ENCODE measurements at places on chromosomes 4 and X.

DNA sequence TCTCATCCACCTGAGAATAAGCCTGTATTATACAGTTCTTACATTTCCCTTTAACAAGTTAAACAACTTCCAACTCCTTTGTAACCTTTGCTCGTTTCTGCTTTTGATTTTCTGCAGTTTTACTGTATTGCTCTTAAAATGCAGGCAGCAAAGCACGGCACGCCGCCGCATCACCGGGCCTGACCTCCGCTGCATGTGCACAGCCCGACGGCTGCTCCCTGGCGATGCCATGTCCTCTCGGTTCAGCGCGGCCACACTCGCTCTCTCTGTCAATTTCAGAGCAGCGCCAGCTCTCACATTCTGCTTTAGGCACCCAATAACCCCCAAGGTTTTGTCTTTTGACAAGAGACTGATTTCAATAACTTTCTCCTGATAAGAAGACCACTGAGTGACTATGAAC is 60.3 kb downstream of the DCTD start:
- no peak for DNase-seq

DNA sequence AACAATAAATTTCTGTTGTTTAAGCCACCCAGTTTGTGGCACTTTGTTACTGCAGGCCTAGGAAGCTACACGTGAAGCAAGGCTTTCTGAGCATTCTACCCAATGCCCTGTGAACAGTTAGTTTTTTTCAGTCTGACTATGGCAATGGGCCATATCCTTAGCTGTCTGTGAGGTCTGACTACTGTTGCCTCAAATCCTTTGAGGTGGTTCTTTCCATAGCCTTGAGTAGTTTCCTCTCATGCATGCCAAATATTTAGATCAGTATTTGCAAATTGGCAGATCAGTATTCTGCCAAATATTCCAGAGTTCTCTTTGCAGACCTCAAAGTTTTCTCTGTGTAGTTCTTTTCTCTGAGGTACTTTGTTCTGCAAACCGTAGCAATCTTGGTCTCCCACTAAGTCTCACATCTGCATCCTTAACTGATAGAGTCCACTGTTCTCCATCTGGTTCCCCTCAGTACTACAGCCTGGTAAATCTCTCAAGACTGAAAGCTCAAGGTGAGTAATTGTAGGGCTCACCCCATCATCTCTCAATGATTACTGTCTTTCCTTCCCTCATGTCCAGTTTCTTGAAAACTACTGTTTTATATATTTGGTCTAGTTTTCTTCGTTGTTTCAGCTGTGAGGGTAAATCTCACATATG is 984.9 kb upstream of the INTU start:
- no peak for DNase-seq

DNA sequence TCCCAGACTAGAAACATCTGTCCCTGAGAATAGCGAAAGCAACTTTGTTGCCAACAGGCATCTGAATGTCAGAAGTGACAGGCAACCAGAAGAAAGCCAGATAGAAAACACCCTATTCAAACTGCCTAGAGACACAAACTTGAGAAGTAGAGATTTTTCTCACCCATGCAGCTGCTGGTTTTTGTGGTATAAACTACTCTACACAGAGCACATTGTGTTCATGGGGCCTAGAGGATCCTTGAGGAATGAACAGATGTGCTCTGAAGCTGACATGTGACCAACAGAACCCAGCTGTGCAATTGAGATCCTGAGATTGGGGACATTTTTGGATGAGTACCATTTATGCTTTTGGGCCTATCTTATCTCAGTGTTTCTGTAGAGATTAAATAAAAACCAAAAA is 63.6 kb upstream of the NRK start:
- DNase-seq, result no peak

- no peak for DNase-seq
Measured at GRCh38 chrX:76971393-76972376, 475.5 kb upstream of the FGF16 start.

- DNase-seq, result no peak
Measured at GRCh38 chr4:25883565-25883964, 20.8 kb upstream of the SEL1L3 start.

DNA sequence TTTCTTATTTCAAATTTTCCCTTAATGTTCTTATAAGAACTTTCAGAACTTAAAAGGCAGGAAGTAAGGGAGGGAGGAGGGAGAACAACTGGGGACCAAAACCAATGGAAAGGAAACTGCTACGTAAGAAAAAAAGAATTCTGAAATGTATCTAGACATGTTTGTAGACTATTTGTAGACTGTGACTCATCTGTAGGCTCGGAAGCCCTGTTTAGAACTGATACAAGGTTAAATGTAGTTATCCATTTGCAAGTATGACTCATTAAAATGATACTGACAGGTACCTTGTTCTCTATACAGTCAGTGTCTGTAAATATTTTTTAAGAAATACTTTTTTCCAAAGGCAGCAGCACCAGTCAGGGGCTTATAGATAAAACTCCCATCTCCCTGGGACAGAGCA is 202.0 kb downstream of the DHX15 start:
- DNase-seq, result no peak

DNA sequence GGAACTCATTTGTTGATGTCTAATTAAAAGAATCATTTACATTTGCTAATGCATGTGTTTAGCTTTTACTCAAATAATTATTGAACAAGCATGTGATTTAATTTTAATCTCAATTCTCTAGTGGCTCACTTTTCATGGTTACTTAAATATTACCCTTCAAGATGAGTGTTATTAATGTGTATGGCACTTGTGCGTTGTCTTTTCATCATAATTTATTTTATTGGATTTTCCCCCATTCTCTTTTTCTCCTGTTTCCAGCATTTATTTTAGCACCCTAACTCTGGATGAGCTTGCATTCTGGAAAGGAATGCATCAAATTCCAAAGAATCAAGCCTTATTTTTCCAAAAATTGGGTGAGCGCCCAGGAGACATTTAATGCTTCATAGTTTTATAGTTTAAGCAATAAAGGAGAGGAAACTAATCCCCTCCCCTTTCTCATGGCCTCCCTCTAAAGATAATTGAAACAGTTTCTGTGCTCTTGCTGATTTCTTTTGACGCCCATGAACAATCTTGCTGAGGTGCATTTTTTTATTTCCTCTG is 191.1 kb upstream of the FAT4 start:
- DNase-seq, result no peak

GRCh38 chrX:110315551-110315950 is 2.3 kb downstream of the AMMECR1 start:
- no peak for DNase-seq

DNA sequence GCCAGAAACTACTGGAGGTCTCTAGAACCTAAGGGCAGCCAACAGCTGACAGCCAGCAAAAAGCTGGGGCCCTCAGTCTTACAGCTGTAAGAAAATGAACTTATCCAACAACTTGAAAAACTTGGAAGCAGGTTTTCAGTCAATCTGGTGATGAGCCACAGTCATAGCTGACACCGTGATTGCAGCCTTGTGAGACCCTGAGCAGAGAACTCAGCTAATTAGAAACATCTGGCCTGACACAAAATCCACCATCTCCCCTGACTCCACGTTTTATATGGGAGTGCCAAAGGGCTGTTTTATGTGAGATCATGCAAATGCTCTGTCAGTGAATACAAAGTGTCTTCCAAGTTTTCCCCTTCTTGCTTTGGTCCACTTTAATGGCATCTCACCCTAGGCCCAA is 198.8 kb upstream of the DCAF8L1 start:
- no peak for DNase-seq

GRCh38 chr4:3218824-3219760 is 29.9 kb upstream of the MSANTD1 start:
- no peak for DNase-seq

GRCh38 chr4:124322234-124323065 is 390.1 kb downstream of the ANKRD50 start:
- no peak for DNase-seq

DNA sequence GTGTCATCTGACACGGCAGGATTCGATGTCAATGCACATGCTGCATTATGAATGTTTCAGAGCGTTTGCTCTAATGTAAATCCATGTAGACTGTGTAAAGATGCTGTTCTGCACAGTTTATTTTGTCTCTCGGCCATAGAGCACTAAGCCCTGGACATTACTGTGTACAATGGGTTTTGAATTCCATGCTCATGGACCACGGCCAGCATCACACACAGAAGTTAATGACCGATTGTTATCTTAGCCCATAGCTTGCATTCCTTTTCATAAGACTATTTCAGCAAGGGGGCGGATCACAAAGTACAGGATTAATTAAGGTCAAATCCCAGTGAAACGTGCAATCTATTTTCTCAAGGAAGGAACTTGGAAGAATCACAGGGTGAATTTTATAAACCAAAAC is 286.1 kb upstream of the TENM3 start:
- no peak for DNase-seq

- DNase-seq, result no peak
Measured at GRCh38 chr4:102732678-102733077, 28.1 kb downstream of the MANBA start.

- DNase-seq, result no peak
Measured at GRCh38 chrX:9737363-9737762, 28.3 kb downstream of the GPR143 start.

DNA sequence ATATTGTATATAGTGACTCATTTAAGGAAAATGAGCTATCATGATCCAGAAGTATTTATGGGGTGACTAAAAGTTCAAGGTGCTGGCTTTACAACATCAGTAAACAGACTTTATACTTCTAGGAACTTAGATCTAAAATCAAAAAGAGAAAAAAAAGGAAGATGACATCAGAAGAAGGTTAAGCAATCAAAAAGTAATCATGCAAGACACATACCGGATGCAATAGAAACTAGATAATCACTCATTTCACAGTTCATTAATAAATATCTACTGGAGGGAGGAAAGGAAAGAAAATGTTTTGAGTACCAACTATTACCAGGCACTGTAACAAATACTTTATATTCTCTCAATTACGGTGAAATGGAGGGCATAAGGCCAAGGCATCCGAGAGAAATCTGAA is 276.4 kb downstream of the SPRY1 start:
- no peak for DNase-seq

DNA sequence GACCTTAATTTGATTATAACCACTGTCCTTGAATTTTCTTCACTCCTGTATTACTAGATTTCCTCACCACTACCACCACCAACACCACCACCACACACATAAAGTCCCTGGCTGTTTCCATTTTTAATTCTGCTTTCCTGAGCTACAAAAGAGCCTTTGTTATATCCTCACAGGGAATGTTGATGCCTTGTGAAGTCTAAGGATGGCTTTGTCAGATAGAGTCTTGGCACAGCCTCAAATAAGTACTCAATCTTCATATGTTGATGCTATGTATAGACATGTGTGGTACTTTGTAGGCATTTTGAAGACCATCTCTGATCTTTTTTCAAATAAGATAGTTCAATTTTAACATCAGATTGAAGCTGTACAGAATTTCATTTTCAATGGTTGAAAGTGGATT is 1016.7 kb upstream of the LCORL start:
- no peak for DNase-seq

GRCh38 chrX:39176105-39176504 is 374.8 kb downstream of the MID1IP1 start:
- no peak for DNase-seq

DNA sequence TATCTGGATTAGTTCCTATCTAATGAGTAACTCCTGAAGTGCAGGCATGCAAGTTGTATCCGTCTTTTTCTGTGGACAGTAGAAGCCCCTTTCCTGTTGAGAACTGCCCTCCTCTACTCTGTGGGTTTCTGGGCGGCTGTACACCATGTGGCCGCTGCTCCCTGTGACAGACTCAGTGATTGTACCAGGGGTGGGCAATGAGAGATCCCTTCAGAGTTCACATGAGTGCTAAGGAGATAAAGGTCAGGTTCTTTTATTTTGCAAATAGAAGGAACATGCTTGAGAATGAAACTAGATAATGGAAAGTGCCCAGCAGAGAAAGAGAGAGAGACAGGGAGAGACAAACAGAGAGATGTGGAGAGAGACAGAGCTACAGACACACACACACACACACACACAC is 76.4 kb upstream of the TAPT1 start:
- DNase-seq, result no peak

- DNase-seq, result no peak
Measured at GRCh38 chrX:120286733-120287512, 24.3 kb downstream of the TMEM255A start.

- no peak for DNase-seq
Measured at GRCh38 chrX:44997888-44998287, 124.9 kb downstream of the KDM6A start.

GRCh38 chrX:9369802-9370291 is 95.0 kb upstream of the TBL1X start:
- DNase-seq, result no peak

- no peak for DNase-seq
Measured at GRCh38 chr4:183986971-183987946, 82.2 kb downstream of the STOX2 start.

- DNase-seq, result no peak
Measured at GRCh38 chrX:120270567-120270966, 20.0 kb downstream of the ZBTB33 start.

DNA sequence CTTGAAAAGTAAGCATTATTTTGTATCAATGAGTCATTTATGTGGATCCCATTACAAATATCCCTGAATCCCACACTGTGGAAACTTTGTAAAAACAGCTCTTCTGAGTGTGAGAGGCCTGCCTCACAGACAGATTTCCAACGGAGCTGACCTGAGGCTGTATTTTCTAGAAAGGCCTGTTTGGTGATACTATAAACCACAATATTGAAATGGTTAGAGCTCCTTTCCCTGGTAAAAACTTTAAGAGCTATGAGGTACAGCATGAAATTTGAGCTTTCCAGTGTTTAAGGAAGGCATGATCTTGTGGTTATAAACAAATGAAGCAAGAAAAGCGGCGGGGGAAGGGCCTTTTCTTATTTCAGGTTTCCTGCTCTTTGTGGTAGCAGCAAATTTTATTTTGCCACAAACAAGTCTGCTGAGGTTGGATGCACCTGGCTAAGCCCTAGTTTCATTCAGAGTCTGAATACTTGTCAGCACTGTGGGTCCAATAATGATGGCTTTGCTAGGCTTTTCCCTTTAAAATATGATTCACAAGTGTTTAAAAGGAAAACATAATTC is 86.8 kb upstream of the ETNPPL start:
- DNase-seq, result peak; percentile 82

Data from thymus (tissue), 14 donors.